ENCODE measurements at places on chromosomes 5 and 9. TPM values are rescaled to one million over a fixed set of nuclear protein-coding genes. Genes with fewer than 3 reads are reported as not detected.

DNA sequence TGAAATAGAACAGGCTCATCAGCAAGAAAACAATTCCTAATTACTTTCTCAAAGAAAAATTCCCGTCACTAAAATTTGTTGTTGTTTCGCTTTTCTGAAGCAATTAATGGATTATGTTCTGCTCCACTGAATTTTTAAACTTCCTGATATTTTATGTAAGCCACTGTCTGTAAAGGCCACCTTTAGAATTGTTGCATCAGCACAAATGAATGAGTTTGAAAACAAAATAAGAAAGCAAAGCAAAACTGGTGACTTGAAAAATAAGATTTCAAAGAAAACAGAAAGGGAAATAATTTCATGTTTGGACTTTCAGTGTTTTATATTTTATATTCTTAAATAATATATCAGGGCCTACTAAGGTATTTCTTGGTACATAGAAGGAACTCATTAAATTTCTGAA lies 636.3 kb upstream of the TYRP1 start:
- H3K36me3 ChIP-seq, result no peaks in the 10 kb centered on the region
- H3K4me1 ChIP-seq, result no peaks in the 10 kb centered on the region
- H3K4me3 ChIP-seq, result no peak overlapping the region

DNA sequence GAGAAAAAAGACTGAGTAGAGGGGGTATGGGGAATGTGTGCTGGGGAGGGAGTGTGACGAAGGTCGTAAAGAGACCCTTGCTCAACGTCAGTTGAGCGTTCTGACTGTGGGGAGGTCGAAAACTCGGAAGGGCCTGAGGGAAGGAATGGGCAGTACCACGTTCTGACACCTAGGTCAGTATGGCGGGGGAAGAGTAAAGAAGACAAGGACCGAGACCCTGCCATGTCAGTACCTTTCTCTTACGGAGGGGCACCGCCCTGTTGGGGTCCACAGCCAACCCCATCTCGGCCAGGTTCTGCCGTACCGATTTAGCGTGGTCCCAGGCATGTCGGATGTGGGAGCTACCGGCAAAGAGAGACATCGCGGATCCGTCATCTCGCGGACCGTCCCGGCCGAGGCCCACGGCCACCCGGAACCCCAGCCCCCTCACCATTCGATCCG lies 375 bp downstream of the NOP16 start:
- no peaks in the 10 kb centered on the region for H3K27me3 ChIP-seq
- H3K27ac ChIP-seq, result peak overlapping the region; percentile 99
- peaks cover 66% of the 10 kb centered on the region for H3K36me3 ChIP-seq

- peaks cover 21% of the 10 kb centered on the region for H3K4me1 ChIP-seq
- H3K4me3 ChIP-seq, result peak overlapping the region; percentile 77
- peaks cover 22% of the 10 kb centered on the region for H3K36me3 ChIP-seq
- no peak for DNase-seq
- H3K27ac ChIP-seq, result no peak overlapping the region
These were observed 2.0 kb downstream of the CTNNA1 start for GRCh38 chr5:138755084-138755748.

PCDHB11 gene
- not detected for total RNA-seq

All from activated CD8-positive, alpha-beta T cell treated with anti-CD3 and anti-CD28 coated beads for 36 hours (primary cell).